ENCODE measurements at places on chromosomes 4 and X. TPM values are rescaled to one million over a fixed set of nuclear protein-coding genes. Genes with fewer than 3 reads are reported as not detected.

MBNL3 gene
- 0.86 TPM for total RNA-seq

CYSLTR1 gene
- 1.1 TPM for total RNA-seq

CT45A2 gene
- not detected for total RNA-seq

RASSF6 gene
- not detected for total RNA-seq

UTP3 gene
- 25.7 TPM for total RNA-seq

GLOD5 gene
- not detected for total RNA-seq

ARAF gene
- total RNA-seq: 40.2 TPM

ARHGEF38 gene
- total RNA-seq: 0.47 TPM

PLXNB3 gene
- total RNA-seq: 5.1 TPM

CCDC110 gene
- total RNA-seq: 2.0 TPM

CLGN gene
- total RNA-seq: not detected

SLC6A14 gene
- not detected for total RNA-seq

SRPX2 gene
- total RNA-seq: 42.1 TPM

All from myocyte (in vitro differentiated cells).